ENCODE measurements at places on chromosomes 7 and 10.
A peak's percentile ranks its signal among the peaks of the same experiment; 100 is the strongest.

DNA sequence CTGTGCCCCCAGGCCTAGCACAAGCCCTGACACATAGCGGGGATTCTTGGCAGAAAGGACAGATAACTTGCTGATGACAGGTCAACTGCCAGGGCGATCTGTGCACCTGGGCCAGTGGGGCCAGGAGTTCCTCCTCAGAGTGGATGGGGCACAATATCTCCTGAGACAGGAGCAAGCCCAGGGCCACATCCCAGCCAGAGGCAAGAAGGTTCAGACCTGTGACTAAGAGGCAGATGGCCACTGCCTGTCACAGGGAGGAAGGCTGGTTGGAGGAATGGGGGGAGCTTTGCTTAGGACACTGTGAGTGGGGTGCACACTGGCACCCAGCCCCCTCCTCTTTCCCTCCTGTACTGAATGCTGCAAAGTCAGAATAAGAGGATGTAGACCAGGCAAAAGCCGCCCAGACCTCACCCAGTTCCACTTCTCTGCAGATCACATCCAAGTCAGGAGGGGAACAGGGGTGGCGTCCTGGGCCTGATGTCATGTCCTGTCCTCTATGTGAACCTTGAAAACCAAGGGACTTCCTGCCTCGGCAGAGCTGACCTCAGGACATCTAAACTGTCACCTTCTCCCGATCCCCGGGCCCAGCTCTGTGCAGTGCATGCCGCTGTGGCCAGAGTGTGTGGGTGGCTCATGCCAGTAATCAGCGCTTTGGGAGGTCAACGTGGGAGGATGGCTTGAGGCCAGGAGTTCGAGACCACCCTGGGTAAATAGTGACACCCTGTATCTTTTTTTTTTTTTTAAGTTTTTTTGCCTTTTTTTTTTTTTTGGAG is 1.3 kb downstream of the GUSB start:
- DNase-seq: peak; percentile 96

- no peak for DNase-seq
Observed at GRCh38 chr10:103732339-103733044, 122.9 kb downstream of the SH3PXD2A start.

DNA sequence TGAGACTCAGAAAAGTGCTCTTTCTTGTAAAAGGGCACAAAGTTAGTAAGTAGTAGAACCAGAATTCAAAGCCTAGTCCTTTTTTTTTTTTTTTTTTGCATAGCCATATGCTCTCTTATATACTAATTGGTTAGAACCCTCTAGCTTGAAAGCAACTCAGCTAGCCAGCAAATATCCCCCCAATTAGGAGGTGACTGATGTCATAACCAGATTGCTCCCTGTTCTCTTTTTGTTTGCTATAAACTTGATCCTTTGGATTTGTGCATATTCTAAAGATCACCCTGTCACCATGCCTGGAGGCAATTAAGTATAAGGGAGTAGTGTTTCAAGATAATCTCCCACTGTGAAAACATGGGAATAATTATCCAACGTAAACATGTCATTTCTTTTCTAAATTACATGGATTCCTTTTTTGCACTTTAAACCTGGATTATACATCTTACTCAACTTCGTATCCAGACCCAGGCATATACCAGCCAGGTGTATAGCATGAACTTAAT is 963.4 kb downstream of the CNTNAP2 start:
- DNase-seq: no peak

DNA sequence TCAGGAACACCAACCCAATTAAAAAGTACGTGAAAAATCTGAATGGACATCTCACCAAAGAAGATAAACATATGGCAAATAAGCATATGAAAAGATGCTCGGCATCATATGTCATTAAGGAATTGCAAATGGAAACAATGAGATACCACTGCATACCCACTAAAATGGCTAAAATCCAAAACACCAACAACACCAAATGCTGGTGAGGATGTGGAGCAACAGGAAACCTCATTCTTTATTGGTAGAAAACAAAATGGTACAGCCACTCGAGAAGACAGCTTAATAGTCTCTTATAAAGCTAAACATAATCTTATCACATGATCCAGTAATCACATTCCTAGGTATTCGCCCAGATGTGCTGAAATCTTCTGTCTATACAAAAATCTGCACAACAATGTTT is 13.1 kb downstream of the RSU1 start:
- no peak for DNase-seq

- DNase-seq: no peak
Observed at GRCh38 chr7:159015454-159016410, 128.9 kb downstream of the VIPR2 start.

DNA sequence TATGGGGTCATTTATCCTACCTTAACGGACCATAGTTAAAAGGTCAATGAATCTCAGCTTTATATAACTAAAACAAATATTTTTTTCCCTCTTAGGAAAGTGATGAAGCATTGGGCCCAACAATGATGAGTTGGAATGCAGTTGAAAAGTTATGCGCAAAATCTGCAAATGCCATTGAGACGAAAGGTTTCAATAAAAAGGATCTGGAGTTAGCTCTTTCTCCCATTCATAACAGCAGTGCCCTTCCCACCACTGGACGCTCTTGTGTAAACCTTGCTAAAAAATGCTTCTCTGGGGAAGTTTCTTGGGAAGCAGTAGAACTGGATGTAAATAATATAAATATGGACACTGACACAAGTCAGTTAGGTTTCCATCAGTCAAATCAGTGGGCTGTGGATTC is 14.7 kb downstream of the MASTL start:
- no peak for DNase-seq

- DNase-seq: peak; percentile 29
Observed at GRCh38 chr10:124041675-124042445, 51.5 kb downstream of the CHST15 start.

- peak; percentile 87 for DNase-seq
Observed at GRCh38 chr10:12241810-12242529, 46.0 kb downstream of the CDC123 start.

DNA sequence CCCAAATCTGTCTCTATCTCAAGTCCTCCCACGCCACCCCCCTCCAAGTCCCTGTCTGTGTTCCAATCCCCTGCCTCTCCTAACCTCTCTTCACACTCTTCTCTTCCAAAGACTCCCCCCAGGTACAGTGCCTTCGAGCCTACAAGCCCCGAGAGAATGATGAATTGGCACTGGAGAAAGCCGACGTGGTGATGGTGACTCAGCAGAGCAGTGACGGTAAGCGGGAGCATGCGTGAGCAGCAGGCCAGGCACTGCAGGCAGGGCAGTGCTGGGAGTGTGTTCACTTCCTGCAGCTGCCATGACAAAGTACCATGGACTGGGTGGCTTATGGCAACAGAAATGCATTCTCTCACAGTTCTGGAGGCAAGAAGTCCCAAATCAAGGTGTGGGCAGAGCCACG is 23.4 kb downstream of the ARHGEF5 start:
- no peak for DNase-seq

- DNase-seq: peak; percentile 41
Observed at GRCh38 chr7:155804897-155805825, 7.1 kb downstream of the SHH start.

- DNase-seq: no peak
Observed at GRCh38 chr10:131728286-131729228, 172.3 kb upstream of the PPP2R2D start.

- peak; percentile 5 for DNase-seq
Observed at GRCh38 chr10:122417667-122418066, 36.8 kb upstream of the ARMS2 start.

- DNase-seq: peak; percentile 39
Observed at GRCh38 chr10:106919871-106920282, 244.6 kb downstream of the SORCS1 start.

- peak; percentile 98 for DNase-seq
Observed at GRCh38 chr7:143487566-143487965, 9.9 kb downstream of the TAS2R41 start.

GRCh38 chr10:89299031-89299430 is 2.8 kb upstream of the IFIT2 start:
- DNase-seq: no peak

DNA sequence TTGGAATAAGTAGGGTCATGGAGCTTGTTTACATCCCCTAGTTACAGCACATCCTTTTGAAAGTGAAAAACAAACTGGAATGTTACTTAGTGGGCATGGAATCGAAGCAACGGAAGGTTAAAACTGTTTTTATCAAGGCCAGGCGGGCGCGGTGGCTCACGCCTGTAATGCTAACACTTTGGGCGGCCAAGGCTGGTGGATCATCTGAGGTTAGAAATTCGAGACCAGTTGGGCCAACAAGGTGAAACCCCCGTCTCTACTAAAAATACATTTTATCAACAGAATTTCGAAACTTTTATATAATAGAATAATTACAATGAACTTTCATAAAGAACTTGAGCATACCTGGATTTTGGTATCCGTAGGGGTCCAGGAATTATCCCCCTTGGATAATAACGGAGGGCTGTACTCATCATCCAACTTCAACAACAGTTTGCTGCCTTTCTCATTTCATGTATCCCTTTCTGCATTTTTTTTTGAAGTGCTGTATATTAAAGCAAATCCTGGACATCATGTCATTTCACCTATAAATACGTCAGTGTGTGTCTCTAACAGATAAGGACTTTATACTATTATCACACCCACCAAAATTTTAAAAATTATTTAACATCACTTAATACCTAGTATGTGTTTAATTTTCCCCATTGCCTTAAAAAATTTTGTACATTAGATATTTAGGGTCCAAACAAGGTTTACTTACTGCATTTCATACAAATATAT is 1.3 kb upstream of the TMED4 start:
- DNase-seq: no peak

DNA sequence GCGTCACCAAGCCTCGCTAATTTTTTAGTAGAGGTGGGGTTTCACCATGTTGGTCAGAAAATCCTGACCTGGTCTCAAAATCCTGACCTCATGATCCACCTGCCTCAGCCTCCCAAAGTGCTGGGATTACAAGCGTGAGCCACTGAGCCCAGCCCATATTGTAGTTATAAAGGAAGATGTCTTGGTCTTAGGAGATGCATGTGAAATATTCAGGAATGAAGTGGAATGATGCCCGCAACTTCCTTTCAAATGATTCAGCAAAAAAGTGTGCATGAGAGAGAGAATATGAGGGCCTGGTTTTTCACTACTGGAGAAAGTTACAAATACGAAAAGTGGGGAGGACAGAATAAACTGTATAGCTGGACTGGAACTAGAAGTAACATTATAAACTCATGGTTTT is 15.9 kb downstream of the TMEM209 start:
- DNase-seq: no peak

- no peak for DNase-seq
Observed at GRCh38 chr10:55400075-55400849, 599.2 kb upstream of the PCDH15 start.

DNA sequence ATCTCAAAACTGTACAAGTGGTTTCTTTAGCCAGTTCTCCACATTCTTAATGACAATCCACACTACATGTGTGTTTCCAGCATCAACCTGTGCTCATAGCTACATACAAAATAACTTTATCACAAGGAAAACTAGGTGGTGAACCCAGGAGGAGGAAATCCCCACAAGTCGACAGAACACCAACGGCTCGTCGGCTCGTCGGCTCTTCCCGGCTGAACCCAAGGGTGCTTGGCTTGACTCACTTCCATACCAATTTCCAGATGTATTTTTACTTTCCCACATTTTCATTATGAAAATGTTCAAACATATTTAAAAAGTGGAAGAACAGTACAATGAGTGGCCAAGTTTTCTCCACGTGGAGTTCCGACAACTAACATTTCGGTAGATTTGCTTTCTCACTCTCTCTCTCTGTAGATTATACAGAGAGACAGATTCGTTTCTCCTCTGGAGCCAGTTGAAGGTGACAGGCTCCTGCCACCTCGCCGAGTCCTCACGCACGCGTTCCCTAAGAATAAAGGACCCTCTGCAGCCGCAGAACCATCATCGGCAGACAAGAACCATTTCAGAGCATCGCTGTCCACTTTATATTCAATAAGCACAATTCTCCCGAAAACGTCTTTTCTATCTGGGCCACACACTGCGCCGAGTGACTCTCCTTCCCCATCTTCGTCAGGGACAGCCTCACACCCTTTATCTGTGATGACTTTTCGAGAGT is 53.3 kb downstream of the DIP2C start:
- no peak for DNase-seq

- DNase-seq: no peak
Observed at GRCh38 chr7:10720042-10720441, 253.6 kb upstream of the PHF14 start.

GRCh38 chr10:34584164-34584563 is 230.9 kb downstream of the PARD3 start:
- DNase-seq: peak; percentile 44

DNA sequence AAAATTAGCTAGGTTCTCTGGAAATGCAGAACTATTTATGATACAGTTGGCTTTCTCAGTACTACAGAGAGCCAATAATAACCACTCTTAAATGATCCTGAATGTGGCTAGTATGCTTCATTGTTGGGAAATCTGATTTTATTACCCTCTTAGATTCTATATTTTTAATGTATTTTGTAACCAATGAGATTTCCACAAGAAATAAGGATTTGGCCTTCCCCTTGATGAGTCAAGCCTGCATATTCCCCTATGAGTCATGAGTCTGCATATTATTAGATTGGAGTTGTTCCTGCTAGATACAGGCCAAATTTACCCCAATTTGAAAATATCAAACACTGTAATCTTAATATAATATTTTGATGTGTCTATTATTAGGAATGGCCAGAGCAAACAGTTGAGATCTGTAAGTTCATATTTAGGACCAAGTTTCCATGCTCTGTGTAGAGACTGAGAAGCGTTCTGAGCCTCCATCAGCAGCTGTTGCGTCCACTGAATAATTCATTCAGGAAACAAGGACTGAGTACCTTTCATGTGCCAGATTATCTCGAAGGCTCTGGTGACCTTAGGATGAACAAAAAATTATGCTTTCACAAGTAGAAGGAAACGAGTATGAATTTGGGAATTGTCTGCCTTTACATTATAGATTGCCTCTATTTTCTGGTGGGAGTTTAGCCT is 793.4 kb downstream of the NRG3 start:
- no peak for DNase-seq
